ENCODE measurements at places on chromosomes 2 and 18. TPM values are rescaled to one million over a fixed set of nuclear protein-coding genes. Genes with fewer than 3 reads are reported as not detected.
A peak's percentile ranks its signal among the peaks of the same experiment; 100 is the strongest.

RAD51AP2 gene
- 0.40 TPM for total RNA-seq

KIAA2012 gene
- not detected for total RNA-seq

ST6GAL2 gene
- total RNA-seq = 2.0 TPM

DCDC2C gene
- total RNA-seq = not detected

VIT gene
- 3.6 TPM for total RNA-seq

AKAIN1 gene
- total RNA-seq = not detected

CNDP1 gene
- total RNA-seq = not detected

SRD5A2 gene
- not detected for total RNA-seq

NETO1 gene
- not detected for total RNA-seq

DNA sequence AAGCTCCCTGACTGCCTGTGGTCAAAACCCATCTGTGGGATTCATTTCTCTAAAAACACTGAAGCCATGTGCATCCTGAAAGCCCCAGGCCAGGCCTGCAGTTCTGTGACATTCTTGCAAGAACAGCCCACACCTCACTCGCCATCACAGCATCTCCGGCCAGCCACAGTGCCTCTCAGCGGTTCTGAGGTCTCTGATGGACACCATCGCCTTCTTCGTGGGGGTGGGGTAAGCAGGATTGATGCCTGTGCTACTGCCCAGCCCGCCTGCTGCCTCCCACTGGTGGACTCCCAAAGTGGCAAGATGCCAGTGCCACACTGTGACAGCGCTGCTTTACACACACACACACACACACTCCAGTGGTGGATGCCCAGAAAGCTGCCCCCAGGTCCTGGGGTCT lies 5.2 kb upstream of the PRLH start:
- peaks cover 6% of the 10 kb centered on the region for H3K4me1 ChIP-seq
- peaks cover 12% of the 10 kb centered on the region for H3K27me3 ChIP-seq
- H3K4me3 ChIP-seq = no peak overlapping the region

- no peaks in the 10 kb centered on the region for H3K36me3 ChIP-seq
- no peak overlapping the region for H3K4me3 ChIP-seq
- no peaks in the 10 kb centered on the region for H3K27me3 ChIP-seq
- no peaks in the 10 kb centered on the region for H3K4me1 ChIP-seq
- no peak overlapping the region for H3K27ac ChIP-seq
Measured at GRCh38 chr2:233815861-233816260, 37.7 kb downstream of the MROH2A start.

DNA sequence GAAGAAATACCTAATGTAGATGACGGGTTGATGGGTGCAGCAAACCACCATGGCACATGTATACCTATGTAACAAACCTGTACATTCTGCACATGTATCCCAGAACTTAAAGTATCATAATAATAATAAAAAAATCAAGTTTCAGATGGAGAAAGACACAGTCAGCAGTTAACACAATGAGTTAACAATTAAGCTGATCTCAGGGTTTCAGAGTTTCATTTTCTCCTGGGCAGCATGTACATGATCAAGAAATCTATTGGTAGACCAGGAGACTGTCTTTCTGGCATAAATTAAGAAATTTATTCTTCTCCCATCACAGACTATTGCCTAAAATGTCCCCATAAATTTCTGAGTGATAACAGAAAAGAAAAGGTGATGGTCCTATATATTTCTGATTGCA lies 155.3 kb downstream of the RAD51AP2 start:
- H3K4me1 ChIP-seq = no peaks in the 10 kb centered on the region
- DNase-seq = no peak
- H3K27me3 ChIP-seq = no peaks in the 10 kb centered on the region
- H3K27ac ChIP-seq = no peak overlapping the region
- no peaks in the 10 kb centered on the region for H3K36me3 ChIP-seq

DNA sequence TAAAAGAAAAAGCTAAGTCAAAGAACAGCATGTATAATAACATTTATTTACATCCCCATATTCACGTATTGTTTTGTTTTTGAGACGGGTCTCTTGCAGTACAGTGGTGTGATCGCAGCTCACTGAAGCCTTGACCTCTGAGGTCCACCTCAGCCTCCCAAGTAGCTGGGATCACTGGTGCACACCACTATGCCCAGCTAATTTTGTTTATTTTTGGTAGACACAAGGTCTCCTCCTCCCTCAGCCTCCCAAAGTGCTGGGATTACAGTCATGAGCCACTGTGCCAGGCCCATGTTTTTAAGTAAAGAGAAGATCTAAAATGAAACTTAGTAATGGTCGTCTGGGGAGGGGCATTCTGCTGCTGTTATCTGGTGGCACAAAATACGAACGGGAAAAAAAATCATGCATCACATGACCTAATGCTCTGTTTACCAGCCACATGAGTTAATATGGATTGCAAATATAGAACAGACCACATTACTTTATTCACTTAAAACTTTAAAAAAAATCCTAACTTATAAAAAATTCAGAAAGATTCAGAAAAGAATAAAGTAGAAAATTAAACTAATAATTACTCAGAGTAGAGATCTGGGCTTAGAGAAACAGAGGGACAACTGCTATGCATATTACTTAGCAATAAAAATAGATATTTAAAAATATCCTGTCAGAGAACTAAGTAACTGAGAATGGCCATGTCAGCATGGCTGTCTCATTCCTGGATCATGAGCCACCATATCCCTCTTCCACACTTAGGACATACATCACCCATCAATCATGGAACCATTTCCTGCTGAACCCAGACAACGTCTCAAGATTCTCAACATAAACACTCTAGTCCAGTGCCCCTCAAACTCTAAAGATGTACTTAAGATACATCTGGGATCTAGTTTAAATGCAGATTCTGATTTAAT lies 7.3 kb downstream of the MMADHC start:
- H3K27me3 ChIP-seq = no peaks in the 10 kb centered on the region
- no peak for DNase-seq
- no peak overlapping the region for H3K4me3 ChIP-seq
- no peaks in the 10 kb centered on the region for H3K36me3 ChIP-seq
- H3K4me1 ChIP-seq = peaks cover 2% of the 10 kb centered on the region

- DNase-seq = no peak
- H3K4me3 ChIP-seq = no peak overlapping the region
- no peaks in the 10 kb centered on the region for H3K36me3 ChIP-seq
Measured at GRCh38 chr2:16461672-16462071, 204.0 kb downstream of the CYRIA start.

GRCh38 chr2:238945433-238946150 lies 97.7 kb downstream of the TWIST2 start:
- no peak overlapping the region for H3K4me3 ChIP-seq
- H3K4me1 ChIP-seq = no peaks in the 10 kb centered on the region
- no peak overlapping the region for H3K27ac ChIP-seq
- H3K36me3 ChIP-seq = no peaks in the 10 kb centered on the region
- peak; percentile 48 for DNase-seq

DNA sequence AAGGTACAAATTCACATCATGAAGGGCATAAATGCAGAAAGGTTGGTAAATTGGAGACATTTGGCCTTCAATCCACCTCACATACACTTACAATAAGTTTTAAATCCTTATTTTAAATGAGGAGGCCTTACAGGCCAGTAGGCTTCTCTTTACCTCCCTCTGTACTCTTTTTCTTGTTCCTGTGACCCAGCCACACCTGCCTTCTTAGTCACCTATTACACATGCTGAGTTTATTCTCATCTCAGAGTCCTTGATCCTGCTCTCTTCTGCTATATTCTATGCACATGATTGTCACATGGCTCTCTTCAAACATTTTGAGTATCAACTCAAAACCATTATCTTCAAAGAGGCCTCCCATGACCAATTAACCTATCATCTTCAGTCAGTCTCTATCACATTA lies 491.5 kb downstream of the SATB2 start:
- no peak overlapping the region for H3K4me3 ChIP-seq
- H3K27ac ChIP-seq = no peak overlapping the region
- no peaks in the 10 kb centered on the region for H3K4me1 ChIP-seq
- no peaks in the 10 kb centered on the region for H3K27me3 ChIP-seq

- H3K27ac ChIP-seq = no peak overlapping the region
- no peak for DNase-seq
- no peak overlapping the region for H3K4me3 ChIP-seq
- H3K27me3 ChIP-seq = no peaks in the 10 kb centered on the region
Measured at GRCh38 chr18:26157326-26157725, 23.7 kb downstream of the PSMA8 start.

DNA sequence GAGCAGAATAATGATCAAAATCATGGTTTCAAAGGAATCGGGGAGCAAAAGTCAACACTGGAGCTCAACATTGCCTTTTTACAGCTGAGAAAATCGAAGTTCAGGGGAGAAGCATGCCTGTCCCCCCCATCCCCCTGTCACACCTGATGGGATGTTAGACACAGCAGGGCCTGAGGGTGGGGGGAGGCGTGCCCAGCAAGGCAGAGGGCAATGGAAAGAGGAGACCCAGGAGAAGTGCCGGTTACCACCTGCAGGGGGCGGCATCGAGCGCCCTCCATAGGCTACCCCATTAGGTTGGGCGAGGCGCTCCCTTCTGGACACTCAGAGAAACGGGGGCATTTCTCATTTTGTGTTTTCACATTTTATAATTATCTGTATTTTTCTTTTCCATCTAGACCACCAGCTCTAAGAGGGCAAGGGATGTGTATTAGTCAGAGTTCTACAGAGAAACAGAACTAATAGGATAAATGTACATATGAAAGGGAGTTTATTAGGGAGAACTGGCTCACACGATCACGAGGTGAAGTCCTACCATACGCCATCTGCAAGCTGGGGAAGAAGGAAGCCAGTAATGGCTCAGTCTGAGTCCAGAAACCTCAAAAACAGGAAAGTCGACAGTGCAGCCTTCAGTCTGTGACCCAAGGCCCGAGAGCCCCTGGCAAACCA lies 271.3 kb downstream of the LRATD1 start:
- H3K4me1 ChIP-seq = no peaks in the 10 kb centered on the region
- H3K36me3 ChIP-seq = no peaks in the 10 kb centered on the region
- DNase-seq = peak; percentile 42
- no peak overlapping the region for H3K4me3 ChIP-seq
- H3K27me3 ChIP-seq = no peaks in the 10 kb centered on the region

GRCh38 chr2:27379836-27380625 lies 503 bp downstream of the ZNF513 start:
- H3K4me3 ChIP-seq = peak overlapping the region; percentile 45
- no peaks in the 10 kb centered on the region for H3K27me3 ChIP-seq
- H3K27ac ChIP-seq = peak overlapping the region; percentile 94
- DNase-seq = peak; percentile 73
- peaks cover 42% of the 10 kb centered on the region for H3K36me3 ChIP-seq

GRCh38 chr2:38824906-38825305 lies 46.9 kb downstream of the GEMIN6 start:
- H3K4me1 ChIP-seq = no peaks in the 10 kb centered on the region
- H3K27me3 ChIP-seq = no peaks in the 10 kb centered on the region
- H3K4me3 ChIP-seq = no peak overlapping the region
- H3K27ac ChIP-seq = no peak overlapping the region

DNA sequence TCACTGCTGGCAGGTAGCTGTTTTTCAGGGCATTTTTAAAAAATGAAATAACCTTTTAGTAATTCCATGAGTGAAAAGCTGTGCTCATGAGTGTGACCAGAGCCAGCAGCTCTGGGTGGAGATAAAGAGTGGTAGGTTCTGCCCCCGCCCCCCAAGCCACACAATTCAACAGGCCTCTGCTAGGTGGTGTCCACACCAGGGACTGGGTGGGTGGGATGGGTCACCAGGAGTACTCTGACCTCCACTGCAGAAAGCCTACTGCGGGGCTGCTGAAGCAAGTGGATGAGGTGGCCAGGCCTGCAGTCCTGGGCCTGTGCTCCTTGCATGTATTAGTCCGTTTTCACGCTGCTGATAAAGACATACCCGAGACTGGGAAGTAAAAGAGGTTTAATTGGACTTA lies 15.3 kb downstream of the PARD6G start:
- H3K36me3 ChIP-seq = no peaks in the 10 kb centered on the region
- no peak overlapping the region for H3K27ac ChIP-seq
- H3K4me3 ChIP-seq = no peak overlapping the region
- DNase-seq = no peak
- H3K4me1 ChIP-seq = no peaks in the 10 kb centered on the region
- no peaks in the 10 kb centered on the region for H3K27me3 ChIP-seq

DNA sequence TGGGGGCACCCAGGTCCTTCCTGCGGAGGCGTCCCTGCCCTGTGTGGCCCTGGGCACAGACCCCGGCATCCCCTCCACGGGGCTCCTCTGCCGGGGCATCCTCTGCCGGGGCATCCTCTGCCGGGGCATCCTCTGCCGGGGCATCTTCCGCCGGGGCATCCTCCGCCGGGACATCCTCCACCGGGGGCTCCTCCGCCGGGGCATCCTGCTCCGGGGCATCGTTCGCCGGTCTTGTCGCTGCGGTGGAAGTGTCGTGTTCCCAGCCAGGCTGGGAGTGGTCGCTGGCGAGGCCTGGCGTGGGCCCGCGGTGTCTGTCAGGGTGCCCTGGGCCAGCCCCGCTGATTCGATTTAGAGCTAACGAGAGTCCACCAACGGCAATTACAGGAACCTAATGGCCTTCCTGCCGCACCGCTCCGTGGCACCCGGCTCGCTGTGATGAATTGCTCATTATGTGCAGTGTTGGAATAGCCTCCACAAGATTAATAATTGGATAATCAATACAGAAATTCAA lies 115.1 kb downstream of the NFATC1 start:
- H3K36me3 ChIP-seq = no peaks in the 10 kb centered on the region
- peaks cover 13% of the 10 kb centered on the region for H3K27me3 ChIP-seq
- no peak overlapping the region for H3K4me3 ChIP-seq
- DNase-seq = peak; percentile 4

GRCh38 chr2:143645921-143646645 lies 516.9 kb downstream of the ARHGAP15 start:
- no peaks in the 10 kb centered on the region for H3K36me3 ChIP-seq
- H3K27ac ChIP-seq = no peak overlapping the region
- DNase-seq = no peak
- no peaks in the 10 kb centered on the region for H3K27me3 ChIP-seq
- no peak overlapping the region for H3K4me3 ChIP-seq

DNA sequence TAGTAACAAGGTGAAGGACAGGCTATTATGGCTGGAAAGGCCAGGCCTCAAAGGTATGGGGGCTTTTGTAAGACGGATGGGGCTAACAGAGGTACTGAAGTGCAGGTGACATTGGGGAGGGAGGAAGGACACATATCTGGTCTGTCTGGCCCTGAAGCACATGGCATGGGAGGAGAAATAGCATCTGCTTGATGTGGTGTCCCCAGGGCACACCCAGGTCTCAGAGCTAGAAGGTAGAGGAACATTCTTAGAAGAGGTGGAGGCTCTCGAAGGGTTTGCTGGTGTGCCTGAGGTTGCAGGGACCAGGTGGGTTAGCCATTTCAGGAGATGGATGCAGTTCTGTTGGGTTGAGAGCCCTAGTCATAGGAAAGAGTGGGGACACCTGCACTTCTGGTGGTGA lies 9.5 kb downstream of the RALB start:
- H3K27ac ChIP-seq = no peak overlapping the region
- no peaks in the 10 kb centered on the region for H3K27me3 ChIP-seq
- DNase-seq = no peak
- no peak overlapping the region for H3K4me3 ChIP-seq

DNA sequence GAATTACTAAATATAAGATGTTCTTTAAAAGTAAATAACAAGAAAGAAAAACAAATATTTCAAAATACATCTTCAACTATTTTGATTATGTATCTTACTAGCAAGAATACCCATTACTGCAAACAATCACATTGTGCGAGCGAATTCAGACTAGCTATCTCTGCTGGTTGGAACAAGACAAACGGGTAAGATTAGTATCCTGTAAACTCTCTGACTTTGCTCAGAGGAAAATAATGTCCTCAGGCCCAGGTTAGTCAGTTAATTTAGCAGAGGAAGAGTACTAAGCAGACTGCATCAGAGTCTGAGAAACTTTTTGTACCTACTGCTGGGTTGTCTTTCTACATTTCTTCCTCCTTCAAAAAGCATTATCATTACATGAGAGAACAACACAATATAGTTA lies 50.4 kb upstream of the MCM6 start:
- no peaks in the 10 kb centered on the region for H3K4me1 ChIP-seq
- H3K4me3 ChIP-seq = no peak overlapping the region
- DNase-seq = no peak
- H3K36me3 ChIP-seq = no peaks in the 10 kb centered on the region
- H3K27me3 ChIP-seq = no peaks in the 10 kb centered on the region

Data from transverse colon (tissue), 4 donors.